ENCODE measurements at places on chromosomes 2 and 18.

- no peak for DNase-seq
Observed at GRCh38 chr2:128310094-128310716, 8.5 kb downstream of the HS6ST1 start.

DNA sequence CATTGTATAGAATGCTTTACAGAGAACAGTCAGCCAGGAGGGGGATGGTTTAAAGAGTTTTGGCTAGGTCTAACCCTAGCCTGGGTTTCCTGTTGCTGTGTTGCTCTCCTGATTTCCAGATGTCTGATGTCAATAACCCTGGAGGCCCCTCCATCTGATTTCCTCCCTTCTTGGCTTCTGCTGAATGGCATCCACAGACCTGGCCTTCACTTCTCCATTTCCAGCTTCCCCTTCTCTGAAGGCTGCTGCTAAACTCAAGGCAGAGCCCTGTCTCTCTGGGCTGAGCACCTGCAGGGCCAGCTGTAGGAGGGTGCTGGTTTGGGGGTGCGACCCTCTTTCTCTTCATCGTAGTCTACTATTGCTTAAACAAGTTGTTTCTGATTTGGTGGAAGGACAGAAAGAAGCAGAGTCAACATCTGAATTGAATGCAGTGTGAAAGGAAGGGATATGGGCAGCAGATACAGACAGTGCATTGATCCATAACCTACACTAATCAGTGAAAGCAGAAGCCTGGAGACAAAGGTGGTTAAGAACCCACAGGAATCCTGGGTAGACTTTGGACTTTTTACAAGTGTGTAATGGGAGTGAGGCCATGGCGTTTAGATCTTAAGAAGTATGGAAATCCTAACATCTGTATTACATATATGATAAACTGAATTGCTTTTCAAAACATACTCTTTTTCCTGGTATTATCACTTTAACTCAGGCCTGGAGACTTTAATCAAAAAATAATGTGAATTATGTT, 153.6 kb downstream of the HRH4 start:
- DNase-seq, result no peak

DNA sequence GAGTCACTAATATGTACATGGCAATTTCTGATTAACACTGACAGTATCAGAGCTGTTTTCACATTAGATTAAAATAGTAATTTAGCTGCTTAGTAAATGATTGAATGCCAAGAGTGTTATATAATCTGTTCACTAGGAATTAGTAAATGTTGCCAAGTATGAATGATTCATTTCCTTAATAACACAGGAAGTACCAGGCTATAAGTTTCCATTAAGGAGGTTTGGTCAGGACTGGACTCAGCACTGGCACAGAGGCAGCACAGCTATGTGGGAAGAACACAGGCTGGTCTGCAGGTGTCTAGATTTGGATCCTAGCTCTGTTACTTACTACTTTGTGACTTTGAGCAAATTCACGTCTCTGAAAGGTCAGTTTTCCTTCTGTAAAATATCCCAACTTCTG, 97.2 kb downstream of the TDRD15 start:
- no peak for DNase-seq

- no peak for DNase-seq
Observed at GRCh38 chr2:26807788-26808460, 22.1 kb downstream of the CENPA start.

Measured in fibroblast of skin of left quadriceps (primary cell).